D341Med (cell line): ENCODE measurements at places on chromosomes 4 and X.

GRCh38 chr4:52552778-52553177 lies 106.3 kb downstream of the USP46 start:
- DNase-seq: no peak

GRCh38 chr4:5753766-5754528 lies 42.9 kb downstream of the EVC start:
- no peak for DNase-seq

DNA sequence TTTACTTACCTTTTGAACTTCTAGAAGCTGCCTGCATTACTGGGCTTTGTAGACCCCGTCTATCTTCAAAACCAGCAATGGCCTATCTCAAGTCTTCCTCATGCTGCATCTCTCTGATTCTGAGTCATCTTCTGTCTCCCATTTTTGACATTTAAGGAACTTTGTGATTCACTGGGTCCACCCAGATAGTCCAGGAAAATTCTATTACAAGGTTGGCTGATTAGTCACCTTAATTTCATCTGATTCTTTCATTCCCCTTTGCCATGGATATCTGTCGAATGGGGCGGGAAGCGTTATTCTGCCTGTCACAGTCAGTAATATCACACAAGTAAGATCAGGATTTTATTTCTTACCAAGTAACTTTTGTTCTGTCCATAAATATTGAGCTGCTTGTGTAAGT lies 618.0 kb downstream of the CCSER1 start:
- no peak for DNase-seq

DNA sequence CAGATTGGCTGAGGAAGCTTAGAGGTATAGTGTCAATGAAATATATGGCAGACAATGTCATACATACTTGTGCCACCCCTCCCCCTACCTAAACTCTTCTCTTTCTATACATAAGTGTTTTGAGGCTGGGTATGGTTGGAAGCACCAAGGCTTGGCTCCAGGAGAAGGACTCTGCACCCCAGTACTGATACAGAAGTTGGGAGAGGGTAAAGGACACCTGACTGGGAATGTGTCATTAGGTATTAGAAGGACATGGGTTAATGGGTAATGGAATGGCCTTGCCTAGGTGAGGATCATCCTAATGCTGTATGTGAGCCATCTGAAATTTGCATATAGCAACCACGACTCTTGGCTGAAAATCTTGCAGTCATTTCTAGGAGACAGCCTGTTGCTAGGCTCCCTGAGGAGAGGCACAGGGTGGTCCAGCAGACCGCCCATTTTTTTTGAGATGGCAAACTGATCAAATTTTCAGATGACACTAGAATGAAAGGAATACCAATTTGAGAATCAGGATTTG lies 26.8 kb upstream of the AP1S2 start:
- DNase-seq: no peak
